NCI-H2029 treated with DMSO at 0.1 percent for 48 hours (cell line): ENCODE measurements at places on chromosomes 13 and 19.
A peak's percentile ranks its signal among the peaks of the same experiment; 100 is the strongest.

DNA sequence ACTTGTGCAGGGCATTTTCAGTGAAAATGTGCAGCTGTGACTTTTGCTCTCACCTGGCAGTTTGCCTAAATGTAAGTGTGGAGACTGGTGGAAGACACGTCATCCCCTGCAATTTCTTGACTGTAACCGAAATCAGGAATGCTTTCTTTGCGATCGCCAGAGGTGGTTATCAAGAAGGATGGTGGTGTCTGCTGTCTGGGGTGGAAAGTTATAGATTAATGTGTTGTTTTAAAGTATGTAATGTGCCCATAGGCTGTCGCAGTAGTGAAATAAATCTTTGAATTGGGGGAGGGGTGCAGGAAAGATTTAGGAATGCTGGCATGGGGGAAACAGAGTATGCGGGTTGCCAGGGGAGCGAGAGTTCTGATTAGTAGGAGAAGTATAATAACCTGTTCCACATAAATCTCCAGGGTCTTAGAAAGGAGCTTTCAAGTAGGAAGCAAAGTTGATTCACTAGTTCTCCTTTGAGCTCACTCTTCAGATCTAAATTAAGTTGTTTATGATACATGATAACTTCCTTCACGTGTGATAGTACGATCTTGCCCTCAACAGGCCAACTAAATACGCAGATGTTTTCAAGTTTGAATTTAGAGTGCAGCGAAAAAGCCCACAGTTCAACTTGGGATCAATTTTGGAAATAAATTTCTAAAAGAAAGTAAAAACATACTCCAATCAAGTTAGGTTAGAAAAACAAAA lies 1520.0 kb upstream of the SLC10A2 start:
- DNase-seq, result no peak

GRCh38 chr13:47146991-47147811 lies 250.3 kb upstream of the HTR2A start:
- no peak for DNase-seq

GRCh38 chr13:29903996-29904395 lies 53.6 kb upstream of the UBL3 start:
- DNase-seq, result no peak

GRCh38 chr13:97026531-97027161 lies 32.4 kb upstream of the OXGR1 start:
- no peak for DNase-seq

GRCh38 chr13:59978862-59979261 lies 184.9 kb downstream of the DIAPH3 start:
- no peak for DNase-seq

GRCh38 chr13:94249512-94249911 lies 230.0 kb downstream of the DCT start:
- DNase-seq, result no peak

DNA sequence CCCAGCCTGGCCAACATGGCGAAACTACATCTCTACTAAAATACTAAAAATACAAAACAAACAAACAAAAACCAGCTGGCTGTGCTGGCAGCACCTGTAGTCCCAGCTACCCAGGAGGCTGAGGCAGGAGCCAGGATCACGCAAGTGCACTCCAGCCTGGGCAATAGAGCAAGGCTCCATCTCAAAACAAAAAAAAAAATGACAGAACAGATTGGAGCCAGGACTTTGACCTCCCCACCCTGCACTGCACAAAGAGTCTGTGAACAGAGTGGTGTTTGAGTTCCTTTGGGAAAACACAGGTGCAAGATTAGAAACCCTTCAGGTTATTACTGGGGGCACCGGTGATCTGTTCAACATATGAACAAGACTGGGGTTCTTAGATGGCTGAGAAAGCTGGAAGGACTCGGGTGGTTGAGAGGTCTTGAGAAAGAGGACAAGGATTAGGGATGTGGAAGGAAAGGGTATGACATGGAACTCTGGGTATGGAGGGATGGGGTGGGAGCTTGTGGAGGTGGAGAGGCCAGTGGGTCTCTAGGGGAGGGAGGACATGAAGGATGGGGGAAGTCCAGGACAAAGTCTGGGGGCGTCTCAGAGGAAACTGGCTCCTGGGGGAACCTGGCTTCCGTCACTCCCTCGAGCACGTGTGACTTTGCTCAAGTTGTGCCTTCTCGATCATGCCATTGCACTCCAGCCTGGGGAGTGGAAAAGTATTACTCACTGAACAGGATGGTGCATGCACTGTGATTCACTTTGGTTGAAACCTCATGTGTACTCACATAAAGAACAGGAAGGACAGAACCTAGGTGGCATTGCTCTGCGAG lies 25.9 kb downstream of the RCN3 start:
- no peak for DNase-seq

DNA sequence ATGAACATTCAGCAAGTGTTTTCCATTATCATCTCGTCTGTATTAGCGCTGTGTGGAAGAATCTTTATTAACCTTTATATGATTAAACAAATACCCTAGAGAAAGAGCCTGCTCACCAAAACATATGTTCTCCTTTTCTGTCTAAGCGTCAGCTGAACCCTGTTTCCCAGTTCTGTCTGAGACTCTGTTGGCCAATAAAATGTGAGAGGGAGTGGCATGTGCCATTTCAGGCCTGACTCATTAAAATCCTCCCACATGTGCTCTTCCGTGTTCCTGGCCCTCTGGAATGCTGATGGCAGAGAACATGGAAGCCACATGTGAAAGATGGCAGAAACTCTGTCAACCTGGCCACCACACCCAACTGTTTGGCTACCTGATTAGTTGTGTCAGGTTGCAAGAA lies 181.9 kb upstream of the EDNRB start:
- no peak for DNase-seq

GRCh38 chr13:51950722-51951121 lies 60.5 kb downstream of the ATP7B start:
- DNase-seq, result no peak

DNA sequence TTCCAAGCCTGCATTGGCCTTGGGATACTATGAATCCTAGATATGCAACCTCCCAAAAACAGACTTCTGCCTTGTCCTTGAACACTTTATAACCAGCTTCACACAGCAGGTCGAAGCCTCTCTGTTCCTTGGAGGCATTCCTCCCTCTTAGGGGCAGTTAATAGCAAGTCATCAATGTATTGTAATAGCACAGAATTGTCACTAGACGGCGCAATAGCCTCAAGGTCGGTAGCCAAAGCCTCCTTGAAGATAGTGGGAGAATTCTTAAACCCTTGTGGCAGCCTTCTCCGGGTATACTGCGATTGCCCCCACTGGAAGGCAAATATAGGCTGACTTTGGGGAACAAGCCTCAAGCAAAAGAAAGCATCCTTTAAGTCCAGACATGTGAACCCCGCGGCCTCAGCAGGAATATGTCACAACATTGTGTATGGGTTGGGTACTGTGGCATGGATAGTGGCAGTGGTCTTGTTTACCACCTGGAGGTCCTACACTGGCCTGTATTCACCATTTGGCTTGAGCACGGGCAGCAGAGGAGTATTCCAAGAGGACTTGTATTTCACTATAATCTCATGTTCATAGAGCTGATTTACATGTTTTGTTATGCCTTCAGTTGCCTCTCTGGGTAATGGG lies 61.1 kb downstream of the ZNF431 start:
- DNase-seq, result peak; percentile 64

DNA sequence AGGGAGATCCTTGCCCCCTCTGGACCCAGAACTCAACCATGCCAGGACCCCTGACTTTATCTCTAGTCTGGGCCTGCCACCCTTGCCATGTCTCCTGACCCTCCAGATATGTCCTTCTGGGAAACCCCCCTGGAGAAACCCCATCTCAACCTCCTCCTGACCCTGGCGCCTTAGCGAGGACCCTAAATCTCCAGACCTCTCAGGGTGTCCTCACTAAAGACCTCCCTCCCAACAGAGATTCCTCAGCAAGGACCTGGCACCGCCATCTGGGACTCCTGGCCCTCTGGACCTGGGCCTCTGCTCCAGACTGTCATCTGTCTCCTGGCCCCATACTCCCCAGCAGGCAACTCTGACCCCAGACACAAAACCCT lies 1.3 kb downstream of the KCNK6 start:
- DNase-seq, result no peak

- DNase-seq, result no peak
Observed at GRCh38 chr19:19276386-19276785, 3.3 kb upstream of the TM6SF2 start.

DNA sequence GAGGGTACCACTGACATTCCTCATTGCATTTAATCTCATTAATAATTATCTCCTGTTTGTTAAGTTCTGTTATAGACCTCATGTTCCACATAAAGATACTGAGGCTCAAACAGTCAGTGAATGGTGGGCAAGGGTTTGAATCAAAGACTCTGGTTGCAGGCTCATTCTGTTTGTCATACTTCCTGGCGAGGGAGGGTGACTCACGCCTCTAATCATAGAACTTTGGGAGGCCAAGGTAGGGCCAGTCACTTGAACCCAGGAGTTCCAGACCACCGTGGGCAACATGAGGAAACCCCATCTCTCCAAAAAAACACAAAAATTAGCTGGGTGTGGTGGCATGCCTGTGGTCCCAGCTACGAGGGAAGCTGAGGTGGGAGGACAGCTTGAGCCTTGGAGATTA lies 220.7 kb upstream of the MIR17HG start:
- DNase-seq, result no peak

DNA sequence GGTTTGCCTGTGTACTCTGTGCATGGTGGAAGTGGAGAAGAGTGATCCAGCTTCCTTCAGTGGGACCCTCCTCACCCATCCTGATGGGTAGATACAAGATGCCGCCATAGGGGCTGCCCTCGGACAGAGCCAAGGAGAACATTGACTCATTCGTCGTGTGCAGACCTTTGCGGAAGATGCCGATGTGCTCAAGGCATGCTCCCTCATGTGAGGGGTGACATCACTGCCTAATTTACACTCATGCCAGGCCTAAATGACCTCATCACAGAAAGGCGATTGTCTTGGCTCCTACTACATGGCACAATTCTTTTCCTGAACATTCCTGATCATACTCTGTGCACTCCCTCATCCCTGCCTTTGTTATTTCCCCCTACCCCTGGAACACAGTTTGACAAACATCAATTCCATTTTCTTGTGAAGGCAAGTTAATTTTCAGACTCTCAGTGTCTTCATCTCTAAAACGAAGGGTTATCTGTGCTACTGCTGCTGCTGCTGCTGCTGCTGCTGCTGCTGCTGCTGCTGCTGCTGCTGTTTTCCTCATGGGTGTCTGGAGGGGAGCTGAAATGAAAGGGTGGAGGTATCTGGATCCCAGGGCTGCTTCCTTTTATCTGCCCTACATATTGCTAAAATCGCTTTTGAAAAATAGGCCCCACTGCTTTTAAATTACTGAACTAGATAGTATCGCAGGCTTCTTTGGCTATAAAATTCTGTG lies 146.5 kb upstream of the ARGLU1 start:
- DNase-seq, result no peak

- no peak for DNase-seq
Observed at GRCh38 chr13:50891206-50891605, 18.4 kb upstream of the RNASEH2B start.

GRCh38 chr13:73335210-73335609 lies 276.4 kb downstream of the KLF5 start:
- no peak for DNase-seq

- no peak for DNase-seq
Observed at GRCh38 chr19:6971366-6971765, 49.9 kb downstream of the MBD3L2B start.

- no peak for DNase-seq
Observed at GRCh38 chr19:53597023-53597422, 34.8 kb upstream of the DPRX start.

DNA sequence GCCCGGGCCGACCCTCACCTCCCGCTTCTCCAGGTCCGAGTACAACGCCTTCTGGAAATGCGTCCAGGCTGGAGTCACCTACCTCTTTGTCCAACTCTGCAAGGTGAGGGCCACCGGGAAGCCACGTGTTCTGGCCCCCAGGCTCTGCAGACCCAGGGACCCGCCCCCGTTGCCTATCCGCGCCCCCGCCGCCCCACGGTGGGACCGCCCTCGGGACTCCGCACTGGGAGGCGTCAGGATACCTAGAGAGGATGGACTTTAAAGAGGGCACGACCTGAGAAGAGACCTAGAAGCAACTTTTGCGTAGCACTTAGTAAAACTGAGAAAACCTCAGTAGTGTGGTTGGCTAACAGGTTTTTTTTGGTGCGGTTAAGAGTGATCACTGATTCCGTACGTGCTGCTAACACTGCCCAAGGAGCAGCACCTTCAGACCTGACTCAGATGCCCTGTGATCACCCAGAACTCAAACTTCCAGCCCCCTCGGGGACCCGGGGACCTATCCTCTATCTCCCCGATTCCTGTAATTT lies 492 bp downstream of the TMEM147 start:
- DNase-seq, result no peak

- no peak for DNase-seq
Observed at GRCh38 chr19:15471639-15472101, 7.3 kb upstream of the RASAL3 start.

- no peak for DNase-seq
Observed at GRCh38 chr19:42233106-42233505, 9.3 kb downstream of the GSK3A start.

DNA sequence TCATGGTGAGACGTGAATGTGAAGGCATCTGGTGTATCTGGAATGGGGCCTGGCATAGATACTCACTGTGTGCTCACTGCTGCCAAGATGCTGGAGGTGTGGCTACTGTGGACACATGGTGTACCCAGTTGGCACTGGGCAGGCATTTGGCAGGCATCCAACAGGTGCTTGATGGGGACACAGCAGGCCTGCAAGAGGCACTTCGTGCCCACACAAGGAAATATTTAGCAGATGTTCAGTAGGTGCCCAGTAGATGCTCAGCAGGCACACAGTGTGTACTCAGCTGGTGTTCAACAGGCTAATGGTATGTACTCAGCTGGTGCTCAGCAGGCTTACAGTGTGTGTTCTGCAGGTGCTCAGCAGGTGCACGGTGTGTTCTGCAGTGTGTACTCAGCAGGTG lies 14.2 kb downstream of the CRTC1 start:
- DNase-seq, result peak; percentile 55

DNA sequence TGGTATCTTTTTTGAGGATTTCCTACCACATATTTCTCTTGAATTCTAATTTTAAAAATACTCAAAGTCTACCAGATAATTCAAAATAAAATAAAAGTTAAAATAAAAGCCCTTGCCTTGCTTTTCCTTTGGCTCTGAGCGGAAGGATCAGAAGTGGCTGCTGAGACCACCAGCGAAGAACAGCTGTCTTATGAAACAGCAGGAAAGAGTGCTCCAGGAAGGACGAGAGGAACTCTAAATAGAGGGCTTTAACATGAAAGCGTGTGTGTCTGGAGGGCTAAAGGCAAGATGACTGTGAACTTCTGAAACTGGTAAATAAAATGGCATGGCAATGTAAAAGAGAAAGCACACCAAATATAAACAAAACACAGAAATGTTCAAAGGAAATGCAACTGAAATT lies 521.5 kb upstream of the SPRY2 start:
- no peak for DNase-seq

DNA sequence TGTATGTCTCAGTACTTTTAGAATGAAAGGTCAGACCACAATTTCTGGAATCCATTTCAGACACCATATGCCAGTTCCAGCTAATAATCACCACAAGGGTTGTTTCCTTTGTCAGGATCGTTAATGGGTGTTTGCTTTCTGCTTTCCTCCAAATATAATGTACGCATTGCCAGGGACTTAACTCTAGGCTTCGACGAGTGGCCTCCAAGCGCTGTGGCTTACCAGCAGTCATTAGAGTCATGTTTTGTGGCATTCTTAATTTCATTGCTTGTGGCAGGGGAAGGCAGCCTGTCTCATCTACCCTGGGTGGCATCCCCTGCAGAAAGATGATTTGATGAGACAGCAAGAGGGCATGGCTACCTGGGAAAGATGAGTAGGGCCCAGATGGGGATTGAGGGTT lies 22.5 kb downstream of the SAFB start:
- peak; percentile 27 for DNase-seq
